ENCODE measurements at places on chromosomes 12 and 14.

DNA sequence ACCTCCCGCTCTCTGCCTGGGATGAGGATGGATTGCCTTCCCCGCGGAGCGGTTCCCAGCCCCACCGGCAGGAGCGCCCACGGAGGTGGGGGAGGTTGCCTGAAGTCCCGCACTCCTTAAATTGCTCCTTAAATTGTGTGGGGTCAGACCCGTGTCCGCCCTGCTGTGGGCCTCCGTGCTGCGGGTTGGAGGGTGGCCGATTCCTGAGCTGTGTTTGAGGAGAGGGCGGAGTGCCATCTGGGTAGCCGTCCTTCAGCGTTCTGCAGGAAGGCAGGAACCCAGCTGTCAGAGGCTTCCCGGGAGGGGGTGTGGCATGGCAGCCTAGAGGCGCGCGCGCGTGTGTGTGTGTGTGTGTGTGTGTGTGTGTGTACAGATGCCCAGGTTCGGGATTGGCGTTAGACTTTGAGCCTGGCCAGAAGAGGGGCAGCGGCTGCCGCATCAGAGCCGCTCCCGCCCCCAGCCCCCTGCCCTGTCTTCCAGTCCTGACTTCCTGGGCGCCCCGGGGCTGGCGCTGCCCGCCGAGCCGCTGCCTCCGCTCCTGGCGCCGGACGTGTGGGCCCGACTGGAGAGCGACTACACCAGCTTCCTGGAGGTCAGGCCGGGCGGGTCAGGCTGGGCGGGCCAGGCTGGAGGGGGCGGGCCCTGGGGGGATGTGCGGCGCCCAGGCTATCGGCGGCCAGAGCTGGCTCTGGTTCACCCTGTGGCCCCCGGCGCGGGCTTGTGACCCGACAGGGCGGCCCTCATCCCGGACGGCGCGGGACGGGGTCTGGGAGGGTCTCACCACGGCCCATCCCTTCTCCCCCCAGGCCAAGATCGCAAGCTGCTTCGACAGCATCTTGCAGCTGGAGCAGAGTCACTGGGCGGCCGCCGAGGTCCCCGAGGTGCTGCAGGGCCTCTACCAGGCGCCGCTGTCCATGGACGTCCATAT lies 9.2 kb downstream of the EXOC3L4 start:
- DNase-seq = no peak

- DNase-seq = no peak
These were observed 37.9 kb downstream of the TDG start for GRCh38 chr12:104003596-104003995.

- DNase-seq = peak; percentile 74
These were observed 14.1 kb upstream of the CDH24 start for GRCh38 chr14:23071244-23071920.

DNA sequence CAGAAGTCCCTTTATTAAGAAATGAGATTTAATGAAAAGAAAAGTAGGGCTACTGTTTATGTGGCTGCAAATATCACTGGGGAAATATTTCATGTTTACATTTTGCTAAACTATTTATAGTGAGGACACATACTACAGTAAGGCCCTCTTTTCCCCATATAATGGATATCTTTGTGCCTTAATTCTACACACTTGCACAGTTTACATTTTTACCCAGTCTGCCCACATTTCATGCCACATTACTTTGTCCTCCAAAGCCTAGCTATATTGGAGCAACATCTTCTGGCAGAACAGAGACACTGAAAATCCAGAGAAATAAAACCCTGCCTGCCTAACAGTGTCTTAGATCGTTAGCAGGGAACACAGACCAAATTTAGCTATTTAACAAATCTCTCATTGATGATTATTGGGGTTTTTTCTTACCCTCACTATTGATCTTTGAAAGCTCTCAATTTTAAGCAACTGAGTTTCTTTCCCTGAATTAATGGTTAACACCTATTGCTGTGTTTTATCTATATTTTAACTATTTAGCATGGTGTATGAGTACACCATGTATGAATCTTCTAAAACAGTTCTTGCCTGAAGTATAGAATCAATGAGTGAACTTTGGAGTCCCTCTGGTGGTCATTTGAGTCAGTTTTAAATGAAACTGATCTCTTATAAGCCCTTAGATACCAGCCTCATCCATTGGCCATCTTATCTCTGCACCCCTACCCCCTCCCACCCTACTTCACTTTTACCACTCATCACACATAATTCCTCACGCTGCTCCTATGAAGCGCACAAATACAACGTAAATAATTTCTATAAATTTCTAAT lies 170.2 kb downstream of the BCAT1 start:
- DNase-seq = no peak

DNA sequence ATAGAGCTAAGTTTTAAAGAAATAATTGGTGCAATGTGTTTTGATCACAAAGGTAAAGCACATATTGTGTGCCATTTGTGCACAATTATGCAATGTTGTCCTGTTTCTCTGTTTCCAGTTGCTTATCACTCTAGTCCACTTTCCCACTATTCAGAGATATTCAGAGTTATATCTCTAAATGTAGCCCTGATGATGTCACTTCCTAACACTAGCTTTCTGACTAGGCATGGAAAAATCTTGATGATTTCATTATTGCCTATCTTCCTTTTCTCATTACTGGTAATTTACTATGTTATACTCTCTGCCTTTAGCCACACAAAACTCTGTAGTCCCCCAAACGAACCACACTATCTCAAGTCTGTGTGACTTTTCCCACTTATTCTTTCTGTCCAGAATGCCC lies 221.2 kb downstream of the TRHDE start:
- no peak for DNase-seq

DNA sequence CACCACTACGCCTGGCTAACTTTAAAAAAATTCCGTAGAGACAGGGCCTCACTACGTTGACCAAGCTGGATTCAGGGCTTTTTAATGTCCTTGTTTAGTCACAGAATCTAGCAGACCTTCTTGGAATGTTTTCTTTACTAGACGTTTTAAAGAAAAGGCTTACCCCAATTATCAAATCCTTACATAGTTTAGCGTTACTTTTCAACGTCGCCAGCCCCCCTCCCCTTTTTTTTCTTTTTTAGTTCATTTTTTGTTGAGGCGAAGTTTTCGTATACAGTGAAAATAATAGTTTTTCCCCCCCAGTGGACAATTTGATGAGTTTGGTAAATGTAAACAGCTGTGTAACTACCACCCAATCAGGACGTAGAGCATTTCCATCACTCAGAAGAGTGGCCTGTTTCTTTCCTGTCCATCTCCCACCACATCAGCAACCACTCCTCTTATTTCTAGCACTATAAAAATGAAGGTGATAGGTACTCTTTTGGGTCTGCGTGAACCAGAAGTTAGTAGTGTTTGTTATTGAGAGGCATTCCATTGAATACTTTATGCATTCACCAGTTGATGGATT lies 753 bp upstream of the DLGAP5 start:
- DNase-seq = no peak

- DNase-seq = no peak
These were observed 68.2 kb downstream of the DNAI7 start for GRCh38 chr12:25126746-25127145.

DNA sequence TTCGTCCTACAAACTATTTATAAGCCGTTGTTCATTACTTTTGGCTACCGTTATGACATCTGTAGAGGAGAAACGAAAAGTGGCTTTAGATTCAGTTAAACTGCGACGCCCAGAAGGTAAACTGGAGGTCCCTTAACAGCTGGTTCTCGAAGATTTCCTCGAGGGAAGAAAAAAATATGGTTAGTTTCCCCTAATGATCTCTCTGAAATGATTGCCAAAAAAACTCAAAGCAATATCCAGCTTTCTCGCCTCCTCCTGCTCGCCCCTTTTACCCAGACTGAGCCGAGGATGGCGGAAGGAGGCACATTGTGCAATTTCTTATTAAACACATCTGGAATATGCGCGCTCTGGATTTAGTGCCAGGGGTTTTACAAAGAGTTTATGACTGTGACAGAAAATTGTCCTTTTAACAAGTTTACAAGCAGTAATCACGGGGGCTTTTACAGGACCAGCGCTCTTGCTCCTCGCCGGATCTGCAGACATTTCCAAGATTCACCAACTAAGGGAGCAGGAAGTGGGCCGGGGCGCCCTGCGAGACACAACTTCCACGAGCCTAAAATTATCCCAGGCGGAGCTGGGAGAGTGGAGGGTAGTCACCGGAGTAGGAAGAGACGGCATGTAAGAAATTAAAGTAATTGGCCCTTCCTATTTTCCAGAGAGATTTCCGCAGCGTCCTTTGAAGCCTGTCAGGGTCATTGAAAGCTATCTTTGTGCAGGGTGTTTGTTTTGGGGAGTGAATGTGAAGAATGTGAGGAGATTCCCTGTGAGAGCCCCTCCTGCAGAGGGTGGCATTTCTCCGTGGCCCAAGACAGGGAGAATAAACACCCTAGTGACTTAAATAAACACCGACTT lies 5.6 kb downstream of the SIX1 start:
- DNase-seq = no peak

DNA sequence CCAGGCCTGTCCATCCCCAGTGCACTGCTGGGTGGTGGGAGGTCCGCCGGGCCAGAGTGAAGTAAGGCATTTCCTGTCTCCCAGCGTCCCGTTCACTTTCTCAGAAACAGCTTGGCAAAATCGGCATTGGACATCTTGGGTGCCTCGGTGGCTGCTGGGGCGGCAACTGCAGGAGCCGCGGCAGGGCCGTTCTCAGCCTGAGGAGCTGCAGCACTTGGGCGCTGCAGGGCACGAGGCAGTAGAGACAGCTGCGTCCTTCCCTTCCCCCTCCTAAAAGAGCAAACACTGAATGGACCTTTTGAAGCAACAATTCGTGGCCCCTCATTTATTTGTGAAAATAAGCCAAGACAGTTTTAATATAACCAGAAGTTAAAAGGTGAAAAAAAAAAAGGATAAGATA lies 8.3 kb downstream of the FICD start:
- DNase-seq = no peak

DNA sequence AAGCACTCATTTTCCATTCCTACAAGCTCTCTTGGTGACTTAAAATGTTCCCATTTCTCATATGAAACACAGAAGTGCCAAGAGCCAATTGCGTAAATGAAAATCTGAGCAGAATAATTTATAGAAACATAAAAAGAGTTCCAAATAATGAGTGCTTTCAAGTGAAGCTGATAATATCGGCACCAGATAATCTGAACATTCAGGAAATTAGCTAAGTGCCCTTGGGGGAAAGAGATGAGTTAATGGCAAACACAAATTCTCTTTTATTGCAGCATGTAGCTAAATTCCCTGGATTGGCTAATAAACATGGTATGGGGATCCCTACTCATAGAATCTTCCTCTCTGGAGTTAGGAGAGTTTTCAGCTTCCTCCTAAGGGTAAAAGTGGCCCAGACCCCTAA lies 46.7 kb downstream of the DAD1 start:
- DNase-seq = no peak

- no peak for DNase-seq
These were observed 39.3 kb downstream of the MED13L start for GRCh38 chr12:116238149-116238548.

- no peak for DNase-seq
These were observed 403.1 kb downstream of the C12orf75 start for GRCh38 chr12:105733579-105733978.

DNA sequence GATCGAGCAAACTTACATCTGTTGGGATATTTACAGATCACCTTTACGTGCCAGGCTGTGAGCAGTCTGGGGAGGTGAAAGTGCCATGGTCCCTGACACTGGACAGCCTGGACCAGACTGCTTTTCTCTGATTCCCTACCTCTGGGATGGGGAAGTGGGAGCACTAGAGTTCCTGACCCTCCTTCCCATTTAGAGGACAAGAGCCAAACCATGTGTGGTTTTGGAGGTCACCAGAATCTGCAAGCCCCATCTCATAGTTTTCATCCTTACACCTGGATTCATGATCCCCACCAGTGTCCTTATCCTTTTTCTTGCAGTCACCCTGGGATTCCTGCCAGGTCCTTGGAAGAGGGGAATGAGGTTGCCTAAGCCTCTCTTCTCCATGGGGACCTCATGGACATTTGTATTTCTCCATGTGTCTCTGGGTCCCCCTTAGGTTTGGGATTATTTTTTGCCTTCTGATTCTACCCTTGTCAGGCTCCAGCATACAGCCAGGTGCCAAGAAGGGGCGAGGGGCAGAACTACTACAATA lies 1.5 kb upstream of the WNT10B start:
- DNase-seq = no peak

DNA sequence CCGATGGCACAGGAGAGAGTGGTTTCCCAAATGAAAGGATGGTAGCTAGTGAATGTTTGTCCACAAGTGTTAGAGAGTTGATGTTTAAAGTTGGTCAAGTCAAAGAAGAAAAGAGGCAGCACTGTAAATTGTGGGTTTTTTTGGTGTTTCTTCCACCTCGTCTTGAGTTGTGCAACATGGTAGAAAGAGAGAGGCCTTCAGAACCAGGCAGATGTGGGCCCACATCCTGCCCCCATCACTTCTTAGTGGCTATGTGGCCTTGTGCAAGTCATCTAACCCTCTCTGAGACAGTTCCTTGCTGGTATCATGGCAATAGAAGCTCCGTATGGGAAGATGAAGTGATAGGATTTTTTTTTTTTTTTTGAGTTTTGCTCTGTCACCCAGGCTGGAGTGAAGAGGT lies 60.8 kb downstream of the NDUFA12 start:
- no peak for DNase-seq

DNA sequence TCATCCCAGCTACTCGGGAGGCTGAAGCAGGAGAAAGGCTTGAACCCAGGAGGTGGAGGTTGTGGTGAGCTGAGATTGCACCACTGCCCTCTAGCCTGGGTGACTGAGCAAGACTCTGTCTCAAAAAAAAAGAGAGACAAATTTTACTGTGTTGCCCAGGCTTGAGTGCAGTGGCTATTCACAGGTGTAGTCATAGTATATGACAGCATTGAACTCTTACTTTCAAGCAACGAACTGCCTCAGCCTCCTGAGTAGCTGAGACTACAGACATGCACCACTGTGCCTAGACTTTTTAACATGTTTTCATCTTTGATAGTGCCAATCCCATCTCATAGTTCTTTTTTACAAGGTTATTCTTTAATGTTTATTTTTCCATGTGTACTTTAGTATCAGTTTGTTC lies 13.7 kb downstream of the ARID2 start:
- no peak for DNase-seq

GRCh38 chr14:77088645-77089044 lies 9.4 kb upstream of the CIPC start:
- DNase-seq = no peak

- no peak for DNase-seq
These were observed 20.0 kb upstream of the FLVCR2 start for GRCh38 chr14:75558440-75558839.

- no peak for DNase-seq
These were observed 117.8 kb downstream of the SLC41A2 start for GRCh38 chr12:104840262-104840661.
